ENCODE measurements at places on chromosomes 7 and 10.
A peak's percentile ranks its signal among the peaks of the same experiment; 100 is the strongest.

- no peak for DNase-seq
Measured at GRCh38 chr7:1137517-1138167, 22.4 kb downstream of the ZFAND2A start.

DNA sequence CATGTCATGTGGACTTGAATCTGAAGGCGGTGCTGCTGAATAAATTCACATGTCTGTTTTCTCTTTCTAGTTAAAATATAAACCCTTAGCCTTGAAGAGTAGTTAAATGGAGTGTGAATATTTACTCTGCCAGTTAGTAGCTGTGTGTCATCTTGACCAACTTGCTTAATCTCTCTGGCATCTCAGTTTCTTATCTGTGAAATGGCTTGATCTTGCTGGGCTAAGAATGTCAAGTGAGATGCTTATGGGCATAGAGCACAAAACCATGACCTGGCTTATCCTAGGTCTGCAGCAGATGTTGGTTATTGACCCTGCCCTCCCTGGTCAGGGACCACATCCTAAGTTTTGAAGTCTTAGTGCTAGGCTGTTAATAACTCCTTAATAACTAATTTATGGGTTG, 16.6 kb downstream of the ARID5B start:
- no peak for DNase-seq

- no peak for DNase-seq
Measured at GRCh38 chr7:18177129-18177814, 149.6 kb upstream of the PRPS1L1 start.

DNA sequence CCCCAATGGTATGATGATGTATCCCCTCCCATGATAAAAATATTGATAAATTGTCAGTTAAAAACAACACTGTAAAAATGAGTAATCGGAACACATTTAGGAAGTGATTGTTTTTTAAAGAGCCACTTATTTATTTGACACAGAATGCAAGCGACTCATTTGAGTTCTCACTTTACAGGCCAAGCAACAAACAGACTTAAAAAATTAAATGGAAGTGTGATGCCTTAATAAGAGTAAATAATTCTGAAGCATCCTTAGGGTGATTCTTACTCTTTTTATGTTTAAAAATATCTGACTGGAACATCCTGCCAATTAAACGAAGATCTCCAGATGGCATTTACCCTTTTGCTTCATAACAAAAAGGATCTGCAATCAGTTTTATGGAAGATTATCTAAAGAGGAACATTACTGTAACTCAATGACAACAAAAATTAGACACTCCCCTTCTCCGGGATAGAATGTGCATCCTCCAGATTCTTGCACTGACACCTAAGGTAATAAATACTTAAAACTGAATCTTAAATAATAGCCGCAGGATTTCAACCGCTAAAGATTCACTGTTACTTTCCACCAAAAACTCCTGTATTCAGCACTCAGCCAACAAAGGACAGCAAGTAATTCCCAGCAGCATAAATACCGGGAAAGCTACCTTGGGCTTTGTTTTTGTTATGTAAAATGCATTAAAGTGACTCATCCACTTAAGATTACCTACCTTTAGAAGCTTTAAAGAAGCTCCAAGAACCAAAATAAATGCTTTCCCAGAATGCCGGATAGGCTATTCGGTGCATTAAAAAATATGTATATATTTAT, 1.7 kb downstream of the CACNA2D1 start:
- DNase-seq: no peak

- DNase-seq: no peak
Measured at GRCh38 chr10:123997486-123998196, 95.8 kb downstream of the CHST15 start.

DNA sequence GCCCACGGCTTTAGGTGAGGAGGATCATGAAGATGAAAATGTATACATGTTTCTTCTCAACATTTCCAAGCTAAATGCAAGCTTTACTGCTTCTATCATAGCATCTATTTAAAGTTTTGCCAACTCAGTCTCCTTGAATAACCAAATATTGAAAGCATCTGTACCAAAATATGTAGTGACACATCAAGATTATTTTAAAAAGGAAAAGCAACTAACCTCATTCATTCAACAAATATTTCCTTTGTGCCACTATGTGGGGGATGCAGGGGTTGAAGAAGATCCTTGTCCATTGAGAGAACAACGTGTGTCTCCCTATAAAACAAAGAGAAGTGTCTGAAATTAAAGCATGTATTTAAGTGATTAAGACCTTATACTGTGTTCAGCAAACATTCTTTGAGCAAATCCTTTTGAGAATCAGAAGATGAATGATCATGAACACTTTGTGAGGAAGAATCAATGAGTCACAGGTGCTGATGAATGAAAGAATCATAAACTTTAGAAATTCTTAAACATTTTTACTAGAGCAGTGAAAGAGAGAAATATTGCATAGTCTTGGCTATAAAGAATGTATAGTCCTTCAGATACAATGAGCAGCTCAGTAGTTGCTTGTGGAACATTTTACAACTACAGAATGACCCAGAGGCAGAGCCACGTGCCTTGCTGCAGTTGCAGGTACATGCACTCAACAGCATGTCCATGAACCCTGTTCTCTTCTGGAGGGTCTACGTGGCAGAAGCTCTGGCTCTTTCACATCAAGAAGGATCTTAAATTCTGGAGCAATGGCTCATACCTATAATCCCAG, 13.9 kb downstream of the TAS2R60 start:
- DNase-seq: no peak

DNA sequence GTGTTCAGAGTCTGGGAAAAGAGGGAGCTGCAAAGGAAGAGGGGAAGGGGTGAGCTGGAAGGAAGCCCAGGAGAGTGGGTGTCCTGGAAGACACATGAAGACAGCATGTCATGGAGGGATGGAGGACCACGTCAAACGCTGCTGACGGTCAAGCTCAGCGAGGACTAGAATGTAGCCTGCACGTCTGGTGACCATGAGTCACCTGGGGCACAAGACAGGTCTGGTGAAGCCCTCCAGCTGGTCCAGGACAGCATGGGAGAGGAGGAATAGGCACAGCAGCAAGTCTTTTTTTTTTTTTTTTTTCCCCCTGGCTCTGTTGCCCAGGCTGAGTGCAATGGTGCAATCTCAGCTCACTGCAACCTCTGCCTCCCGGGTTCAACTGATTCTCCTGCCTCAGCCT, 19.6 kb upstream of the AMZ1 start:
- no peak for DNase-seq

DNA sequence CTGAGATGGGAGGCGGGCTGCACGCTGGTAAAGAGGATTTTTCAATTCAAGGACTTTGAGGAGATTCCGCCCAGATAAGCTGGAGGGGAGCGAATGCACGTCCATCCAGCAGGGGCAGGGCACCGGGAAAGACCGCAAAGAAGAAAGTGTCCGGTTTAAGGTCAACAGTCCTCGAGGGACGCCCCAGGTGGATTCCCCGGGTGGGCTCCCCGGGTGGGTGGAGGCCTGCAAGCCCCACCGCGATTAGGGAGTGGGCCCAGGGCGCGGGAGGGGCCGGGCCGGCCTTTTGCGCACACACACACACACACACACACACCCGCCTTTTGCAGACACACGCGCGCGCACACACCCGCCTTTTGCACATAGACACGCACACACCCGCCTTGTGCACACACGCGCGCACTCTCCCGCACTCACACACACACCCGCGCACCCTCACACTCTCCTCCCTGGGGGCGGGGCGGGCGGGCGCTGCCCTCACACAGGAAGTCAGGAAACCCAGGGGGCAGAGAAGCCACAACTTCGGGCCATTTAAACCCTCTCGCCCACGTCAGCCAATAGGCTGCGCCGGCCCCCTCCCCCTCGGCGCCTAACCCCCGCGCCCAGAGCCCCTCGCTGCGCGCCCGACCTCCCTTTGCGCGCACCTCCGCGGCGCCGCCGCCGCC, 615 bp downstream of the ARHGAP12 start:
- DNase-seq: peak; percentile 57

GRCh38 chr10:30057894-30058556, 1.4 kb downstream of the JCAD start:
- DNase-seq: no peak

- no peak for DNase-seq
Measured at GRCh38 chr10:72841487-72841886, 52.1 kb upstream of the OIT3 start.

DNA sequence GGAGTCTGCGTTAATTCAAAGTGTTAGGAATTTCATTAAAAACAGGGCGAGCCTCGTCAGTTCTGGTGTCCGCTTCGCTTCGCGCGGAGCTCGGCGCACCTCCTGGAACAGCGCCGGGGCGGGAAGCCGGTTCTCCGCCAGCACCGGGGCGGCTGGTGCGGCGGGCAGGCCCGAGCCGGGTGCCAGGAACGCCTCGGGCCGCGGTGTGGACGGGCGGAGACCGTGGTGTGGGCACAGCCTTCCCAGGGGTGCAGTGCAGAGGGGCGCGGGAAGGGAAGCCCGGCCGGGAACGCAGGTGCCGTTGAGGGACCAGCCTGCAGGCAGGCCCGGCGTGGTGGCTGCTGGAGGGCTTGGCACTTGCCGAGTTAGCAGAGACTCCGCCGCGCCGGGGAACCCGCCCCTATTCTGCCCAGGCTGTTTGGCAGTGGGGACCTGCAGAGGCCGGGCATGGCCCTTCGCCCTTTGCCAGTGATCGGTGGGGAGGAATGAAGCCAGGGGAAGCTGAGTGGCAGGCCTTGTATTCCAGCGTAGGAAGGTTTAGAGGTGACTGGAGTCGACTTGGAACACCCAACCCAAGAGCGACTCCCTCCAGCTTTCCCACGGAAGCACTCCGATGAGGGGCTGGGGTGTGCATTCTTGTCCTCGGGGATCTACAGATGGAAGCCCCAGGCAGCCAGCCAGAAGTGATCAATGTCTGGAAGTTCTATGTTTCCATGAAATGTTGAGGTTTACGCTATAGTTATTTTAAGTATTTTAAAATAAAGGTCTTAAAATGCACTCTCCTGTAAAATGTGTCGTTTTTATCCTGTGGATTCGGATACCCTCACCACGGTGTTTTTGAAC, 945 bp upstream of the RHEB start:
- DNase-seq: peak; percentile 6

DNA sequence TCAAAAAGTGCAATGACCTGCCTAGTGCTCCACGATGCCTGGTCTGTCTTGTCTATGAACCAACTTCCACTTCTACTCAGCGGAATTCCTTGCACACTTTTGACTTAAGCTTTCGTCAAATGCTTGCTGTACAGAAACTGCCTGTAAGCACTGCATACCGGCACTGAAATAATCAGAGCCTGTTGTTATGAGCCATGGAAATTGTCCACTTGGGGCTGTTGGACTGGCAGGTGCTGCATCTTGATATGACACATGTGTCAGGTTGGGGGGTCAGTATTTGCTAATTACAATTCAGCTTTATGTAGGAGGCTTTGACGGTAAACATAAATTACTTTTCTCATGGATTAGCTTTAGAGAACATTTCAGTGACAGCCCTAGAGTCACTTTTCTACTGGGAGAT, 32.0 kb upstream of the KLF6 start:
- no peak for DNase-seq

- no peak for DNase-seq
Measured at GRCh38 chr7:134351424-134351823, 34.7 kb upstream of the SLC35B4 start.

DNA sequence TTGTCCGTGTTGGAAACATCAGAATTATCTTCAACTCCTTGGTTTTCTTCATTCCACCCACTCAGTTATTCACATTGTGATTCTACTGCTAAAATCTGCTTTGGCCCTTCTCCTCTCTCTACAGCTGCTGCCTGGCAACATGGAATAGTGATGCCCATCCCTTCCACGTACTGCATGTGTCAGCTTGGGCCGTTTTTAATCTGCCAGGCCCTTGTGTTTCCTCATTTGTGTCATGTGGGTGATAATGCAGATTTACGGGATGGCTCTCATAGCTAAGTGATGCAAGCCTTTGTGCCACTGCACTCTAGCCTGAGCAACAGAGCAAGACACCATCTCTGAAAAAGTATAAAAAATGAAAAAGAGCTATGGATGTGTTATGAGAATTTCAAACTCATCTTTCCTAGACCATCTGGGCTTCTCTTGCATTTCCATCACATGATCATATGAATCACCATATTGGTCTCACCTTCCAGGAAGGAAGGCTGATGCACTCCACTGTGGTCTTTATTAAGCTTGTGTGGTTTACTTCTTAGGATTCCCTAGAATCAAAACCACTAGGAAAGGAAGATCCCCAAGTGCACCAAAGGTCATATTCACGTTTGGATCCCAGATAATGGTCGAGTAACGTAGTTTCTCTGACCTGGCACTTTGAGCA, 20.6 kb upstream of the CELF2 start:
- no peak for DNase-seq

GRCh38 chr10:97570789-97571471, 1.6 kb upstream of the ANKRD2 start:
- no peak for DNase-seq

- no peak for DNase-seq
Measured at GRCh38 chr10:107442035-107442505, 277.6 kb upstream of the SORCS1 start.

DNA sequence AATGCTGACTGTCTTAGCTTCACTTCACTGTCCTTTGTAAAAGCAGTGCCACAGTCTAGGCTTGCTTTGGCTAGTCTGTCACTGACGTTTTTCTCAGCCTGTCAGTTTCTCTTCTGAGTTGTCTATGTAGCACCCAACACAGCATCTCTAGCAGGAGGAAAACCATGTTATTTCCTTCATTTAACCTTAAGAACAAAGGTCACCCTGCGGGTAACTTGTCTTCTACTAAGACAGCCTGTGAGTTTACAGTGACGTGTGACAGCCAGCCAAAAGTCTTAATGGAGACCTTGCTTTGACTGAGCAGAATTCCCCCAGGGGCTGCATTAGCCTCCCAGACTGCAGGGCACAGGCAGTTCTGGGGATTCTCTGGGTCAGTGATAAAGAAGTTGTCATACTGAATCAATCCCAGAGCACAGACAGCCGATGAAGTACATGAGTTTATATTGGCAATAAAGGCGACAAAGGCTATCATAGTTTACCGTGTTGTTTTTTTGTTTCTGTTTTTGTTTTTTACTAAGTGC, 296.0 kb upstream of the KIAA1217 start:
- no peak for DNase-seq

- DNase-seq: peak; percentile 27
Measured at GRCh38 chr10:79025199-79025832, 43.5 kb upstream of the ZMIZ1 start.

DNA sequence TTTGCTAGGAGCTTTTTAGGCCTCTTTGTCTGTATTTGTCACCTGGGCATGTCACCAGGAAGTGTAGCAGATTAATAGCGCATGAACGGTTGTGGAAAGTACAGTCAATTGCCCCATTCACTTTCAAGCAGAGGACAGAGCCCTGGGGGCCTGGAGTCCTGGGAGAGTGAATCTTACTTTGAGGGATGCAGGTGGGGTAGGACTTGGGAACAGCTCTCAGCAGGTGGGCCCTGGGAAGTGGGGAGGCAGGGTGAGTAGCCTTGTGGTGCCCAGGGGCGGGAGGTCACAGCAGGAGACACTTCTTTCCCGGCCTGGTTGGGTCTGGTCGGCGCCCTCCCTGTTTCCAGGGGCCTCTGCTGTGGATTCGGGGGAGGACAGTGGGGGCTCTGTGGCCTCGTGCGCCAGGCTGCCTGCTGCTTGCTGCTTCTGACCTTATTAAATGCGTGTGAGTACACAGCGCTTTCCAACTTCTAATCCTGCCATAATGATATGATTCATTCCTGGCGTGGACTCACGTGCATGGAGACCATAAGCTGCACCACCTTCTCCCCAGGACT, 51.6 kb upstream of the AQP1 start:
- no peak for DNase-seq
